IPS-NIHi11 (cell line): ENCODE measurements at places on chromosomes 13 and 19.

GRCh38 chr19:55454787-55455243, 6.6 kb downstream of the ISOC2 start:
- no peak for DNase-seq

GRCh38 chr13:76289558-76289957, 596.6 kb downstream of the KCTD12 start:
- DNase-seq, result no peak

DNA sequence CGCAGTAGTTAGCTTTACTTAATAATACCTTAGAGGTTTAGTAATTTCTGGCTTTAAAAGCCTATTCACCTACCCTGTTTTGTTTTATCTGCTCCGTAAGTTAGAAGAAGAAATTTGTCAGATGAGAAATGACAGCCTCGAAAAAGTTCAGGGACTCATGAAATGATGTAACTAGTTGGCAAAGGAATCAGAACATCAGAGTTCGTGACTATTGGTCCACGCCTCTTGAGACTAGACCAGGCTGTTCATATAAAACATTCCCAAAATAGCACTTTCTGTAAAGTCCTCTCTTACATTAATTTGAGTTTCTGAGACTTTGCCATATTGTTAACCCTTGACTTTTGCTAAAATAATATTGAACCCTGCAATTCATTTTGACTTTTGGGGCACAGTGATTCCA, 92.0 kb downstream of the HS6ST3 start:
- DNase-seq, result no peak

DNA sequence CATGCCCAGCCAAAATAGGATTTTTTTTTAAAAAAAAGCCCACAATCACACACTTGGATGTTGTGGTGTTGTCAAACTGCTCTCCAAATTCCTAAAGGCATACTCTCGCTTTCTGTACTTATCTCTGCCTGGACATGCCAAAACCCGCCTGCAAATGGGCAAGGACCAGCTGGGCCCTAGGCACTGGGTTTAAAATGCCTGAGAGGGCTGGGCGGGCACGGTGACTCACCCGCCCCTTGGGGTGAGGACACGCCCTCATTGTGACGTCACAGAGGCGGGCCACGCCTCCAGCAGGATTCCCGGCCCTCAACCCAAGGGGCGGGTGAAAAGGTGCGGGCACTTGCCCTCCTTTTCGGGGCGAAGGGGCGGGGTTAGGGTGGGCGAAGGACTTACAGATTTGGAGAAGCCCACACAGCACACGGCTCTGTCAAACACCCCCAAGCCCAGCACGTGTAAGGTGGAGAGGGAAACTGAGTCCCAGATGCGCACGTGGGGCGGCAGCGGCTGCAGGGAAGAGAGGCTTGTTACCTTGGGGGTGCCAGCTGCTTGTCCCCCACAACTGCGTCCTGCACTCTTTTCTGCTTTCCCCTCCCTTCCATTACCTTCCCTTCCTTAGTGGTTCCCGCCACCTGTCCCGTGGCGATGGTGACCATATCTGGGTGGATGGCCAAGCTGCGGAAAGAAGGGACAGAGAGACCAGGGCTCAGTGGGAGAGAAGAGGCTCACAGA, 6.6 kb downstream of the EML2 start:
- peak; percentile 97 for DNase-seq

DNA sequence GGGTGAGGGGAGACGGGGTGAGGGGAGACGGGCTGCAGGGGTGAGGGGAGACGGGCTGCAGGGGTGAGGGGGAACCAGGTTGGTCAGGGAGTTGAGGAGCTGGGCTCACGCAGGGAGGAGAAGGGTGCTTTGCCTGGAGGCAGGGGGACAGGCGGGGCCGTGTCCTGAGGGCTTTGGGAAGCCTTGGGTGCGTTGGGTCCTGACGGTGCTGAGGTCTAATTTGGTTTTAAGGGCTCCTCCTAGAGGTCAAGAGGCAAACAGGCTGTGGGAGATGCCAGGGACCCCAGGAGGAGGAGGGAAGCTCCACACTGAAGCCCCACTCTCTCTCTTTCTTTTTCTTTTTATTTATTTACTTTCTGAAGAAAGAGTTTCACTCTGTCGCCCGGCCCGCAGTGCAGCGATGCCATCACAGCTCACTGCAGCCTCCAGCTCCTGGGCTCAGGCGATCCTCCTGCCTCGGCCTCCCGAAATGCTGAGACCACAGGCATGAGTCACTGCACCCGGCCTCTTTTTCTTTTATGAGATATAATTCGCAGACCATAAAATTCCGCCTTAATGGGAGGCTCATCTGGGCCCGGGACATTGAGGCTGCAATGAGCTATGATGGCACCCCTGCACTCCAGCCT, 9.3 kb upstream of the MISP start:
- DNase-seq, result peak; percentile 89

- DNase-seq, result no peak
These were observed 1467.8 kb downstream of the UQCRFS1 start for GRCh38 chr19:27744926-27745768.
